ENCODE measurements at places on chromosomes 5 and 9.
A peak's percentile ranks its signal among the peaks of the same experiment; 100 is the strongest.

DNA sequence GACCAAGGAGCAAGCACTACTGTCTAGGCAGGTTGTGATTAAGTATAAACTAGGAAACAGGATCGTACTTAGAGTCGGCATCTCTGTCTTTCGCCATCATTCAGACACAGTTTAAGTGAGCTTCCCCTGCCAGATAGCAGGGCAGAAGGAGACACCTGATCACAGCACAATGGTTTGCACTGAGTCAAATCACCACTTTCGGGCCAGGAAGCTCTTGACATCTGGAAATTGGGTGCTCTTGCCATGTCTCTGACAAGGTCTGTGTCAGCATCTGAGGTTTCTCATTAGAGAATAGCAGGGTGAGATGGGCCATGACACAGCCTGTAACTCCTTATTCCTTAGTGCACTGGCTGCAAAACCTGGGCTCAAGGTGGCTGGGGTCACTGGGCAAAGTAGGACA, 8.3 kb downstream of the ADRB2 start:
- no peak for DNase-seq

DNA sequence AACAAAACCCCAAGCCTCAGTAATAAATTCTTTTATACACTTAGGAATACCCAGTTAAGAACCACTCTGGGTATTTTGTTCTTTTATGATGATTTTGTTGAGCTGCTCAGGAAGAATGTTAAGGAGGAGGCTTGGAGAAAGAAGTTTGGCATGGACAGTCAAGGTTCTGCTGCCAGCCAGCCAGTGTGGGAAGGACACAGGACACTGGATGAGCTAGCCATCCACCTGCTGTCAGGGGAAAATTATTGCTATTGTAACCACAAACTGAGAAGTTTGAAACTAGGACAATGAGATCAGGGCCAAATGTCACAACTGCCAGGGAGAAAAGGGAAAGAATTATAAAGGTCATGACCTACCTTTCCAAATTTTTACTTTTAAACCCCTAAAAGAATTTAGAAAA, 25.9 kb upstream of the ADAMTSL1 start:
- DNase-seq = no peak

DNA sequence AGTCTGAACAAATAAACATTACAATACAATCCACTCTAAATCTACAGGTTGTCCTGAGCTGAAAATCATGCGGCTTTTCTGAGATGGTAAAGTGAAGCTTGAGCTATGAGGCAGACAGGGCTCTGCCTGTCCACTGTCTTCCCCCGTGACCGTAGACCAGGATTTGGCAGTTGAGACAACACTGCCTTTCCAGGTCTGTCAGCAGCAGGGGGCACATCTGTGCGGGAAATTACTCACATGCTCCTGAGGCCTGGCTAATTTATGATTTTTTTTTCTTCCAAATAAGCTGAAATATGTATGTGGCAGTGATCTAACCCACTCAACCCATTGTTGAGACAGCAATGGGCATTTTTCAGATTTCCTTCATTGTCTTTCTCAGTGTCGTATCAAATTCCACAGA, 307.9 kb downstream of the FBXL7 start:
- no peak for DNase-seq

DNA sequence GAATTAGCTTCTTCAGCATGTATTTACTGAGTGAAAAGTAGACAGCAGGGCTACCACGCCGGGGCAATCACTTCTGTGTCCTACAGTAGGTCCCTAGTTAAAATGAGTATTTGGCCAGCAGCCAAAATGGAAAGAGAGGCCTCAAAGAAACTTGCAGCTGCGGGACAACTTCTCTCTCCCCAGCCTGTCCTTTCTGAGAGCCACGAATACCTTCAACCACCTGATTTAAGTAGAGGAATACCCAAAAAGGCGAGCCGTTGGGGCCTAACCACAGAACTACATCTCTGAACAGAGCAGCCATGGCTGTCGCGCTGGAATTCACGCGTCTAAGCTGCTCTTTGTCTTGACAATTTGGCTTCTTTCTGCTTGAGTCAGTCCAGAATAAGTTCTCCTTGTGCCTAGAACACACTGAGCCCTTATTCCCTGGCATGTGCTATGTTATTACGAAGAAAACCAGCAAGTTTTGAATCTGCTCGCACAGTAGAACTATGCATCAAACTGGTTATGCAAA, 43.8 kb upstream of the GOLPH3 start:
- DNase-seq = no peak

DNA sequence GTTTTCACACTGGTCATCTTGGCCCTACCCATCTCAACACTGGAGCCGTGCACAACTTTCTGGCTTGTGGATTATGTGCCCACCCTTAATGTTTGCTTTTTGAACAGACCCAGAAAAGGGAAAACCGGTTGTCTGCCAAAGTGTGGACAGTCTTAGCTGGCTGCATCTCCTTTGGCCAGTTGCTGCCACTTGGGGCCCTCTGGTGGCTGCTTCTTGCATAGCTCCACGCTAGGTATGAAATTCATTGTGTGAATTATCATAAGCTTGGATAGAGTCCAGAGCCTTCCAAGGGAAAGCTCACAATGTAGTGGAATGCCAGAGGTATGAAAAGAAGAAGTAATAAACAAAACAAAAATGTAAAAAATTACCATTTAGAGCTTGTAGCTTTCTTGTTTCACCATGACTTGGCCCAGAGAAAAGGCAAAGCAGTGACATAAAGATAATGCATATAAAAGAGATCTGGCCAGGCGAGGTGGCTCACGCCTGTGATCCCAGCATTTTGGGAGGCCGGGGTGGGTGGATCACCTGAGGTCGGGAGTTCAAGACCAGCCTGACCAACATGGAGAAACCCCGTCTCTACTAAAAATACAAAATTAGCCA, 12.5 kb upstream of the SLC36A3 start:
- peak; percentile 56 for DNase-seq

DNA sequence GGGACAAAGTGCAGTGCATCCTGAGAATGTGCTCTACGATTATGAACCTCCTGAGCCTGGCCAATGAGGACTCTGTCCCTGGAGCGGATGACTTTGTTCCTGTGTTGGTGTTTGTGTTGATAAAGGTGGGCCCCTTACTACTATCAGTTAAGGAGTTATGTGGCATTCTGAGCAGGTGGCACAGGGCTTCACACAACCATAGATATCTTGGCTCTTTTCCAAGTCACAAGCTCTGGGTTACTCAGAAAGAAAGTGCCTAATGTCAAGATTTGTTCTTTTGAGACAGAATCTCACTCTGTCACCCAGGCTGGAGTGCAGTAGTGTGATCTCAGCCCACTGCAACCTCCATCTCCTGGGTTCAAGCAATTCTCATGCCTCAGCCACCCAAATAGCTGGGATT, 99.0 kb downstream of the GAPVD1 start:
- no peak for DNase-seq

DNA sequence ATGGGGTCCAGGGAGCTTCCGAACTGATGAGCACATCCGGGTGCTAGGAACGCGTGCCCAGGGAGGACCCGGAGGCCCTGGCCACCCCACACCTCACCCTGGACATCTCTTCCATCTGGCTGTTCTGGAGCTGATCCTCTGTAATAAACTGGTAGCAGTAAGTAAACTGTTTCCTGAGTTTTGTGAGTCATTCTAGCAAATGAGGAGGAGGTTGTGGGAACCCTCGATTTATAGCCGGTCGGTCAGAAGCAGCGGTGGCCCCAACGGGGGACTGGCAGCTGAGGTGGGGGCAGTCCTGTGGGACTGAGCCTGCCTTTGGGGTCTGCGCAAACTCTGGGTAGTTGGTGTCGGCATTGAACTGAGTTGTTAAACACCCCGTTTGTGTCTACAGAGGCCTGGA, 15.4 kb upstream of the UBAC1 start:
- DNase-seq = no peak

- DNase-seq = no peak
Observed at GRCh38 chr5:961002-961710, 47.4 kb upstream of the NKD2 start.

- DNase-seq = no peak
Observed at GRCh38 chr5:20347334-20347733, 359.3 kb upstream of the CDH18 start.

DNA sequence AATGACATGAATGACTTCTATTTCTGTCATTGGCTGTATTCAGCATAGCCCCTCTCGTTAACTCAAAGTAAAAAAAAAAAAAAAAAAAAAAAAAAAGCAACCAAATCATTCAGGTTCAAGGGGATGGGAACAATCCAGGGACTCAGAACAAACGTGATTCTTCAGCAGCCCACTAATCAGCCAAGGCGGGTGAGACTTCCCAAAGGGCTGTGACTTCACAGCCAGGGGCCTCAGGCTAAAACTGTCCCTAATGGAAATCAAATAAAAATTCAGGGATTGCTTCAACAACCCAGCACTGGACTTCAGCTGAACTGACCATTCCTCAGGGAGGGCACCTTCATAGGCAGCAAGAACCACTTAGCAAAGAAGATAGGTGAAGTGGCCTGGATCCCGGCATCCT, 86.2 kb upstream of the FAM169A start:
- no peak for DNase-seq

DNA sequence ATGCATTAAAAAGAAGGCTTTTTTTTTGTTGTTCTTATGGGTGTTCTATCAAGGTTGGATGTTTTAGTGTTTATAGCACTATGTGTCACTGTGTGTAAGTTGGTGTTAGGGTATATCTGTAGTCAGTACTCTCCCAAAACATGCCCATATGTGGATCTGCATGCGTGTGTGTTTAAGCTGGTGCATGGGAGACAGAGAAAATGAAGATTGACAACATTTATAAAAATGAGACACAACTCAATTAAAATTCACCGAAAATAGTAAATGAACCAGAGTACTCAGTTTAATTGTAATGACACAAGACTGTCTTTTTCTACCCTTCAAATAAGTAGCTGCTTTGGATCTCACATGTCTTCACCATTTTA, 323.4 kb downstream of the TMEM161B start:
- no peak for DNase-seq

DNA sequence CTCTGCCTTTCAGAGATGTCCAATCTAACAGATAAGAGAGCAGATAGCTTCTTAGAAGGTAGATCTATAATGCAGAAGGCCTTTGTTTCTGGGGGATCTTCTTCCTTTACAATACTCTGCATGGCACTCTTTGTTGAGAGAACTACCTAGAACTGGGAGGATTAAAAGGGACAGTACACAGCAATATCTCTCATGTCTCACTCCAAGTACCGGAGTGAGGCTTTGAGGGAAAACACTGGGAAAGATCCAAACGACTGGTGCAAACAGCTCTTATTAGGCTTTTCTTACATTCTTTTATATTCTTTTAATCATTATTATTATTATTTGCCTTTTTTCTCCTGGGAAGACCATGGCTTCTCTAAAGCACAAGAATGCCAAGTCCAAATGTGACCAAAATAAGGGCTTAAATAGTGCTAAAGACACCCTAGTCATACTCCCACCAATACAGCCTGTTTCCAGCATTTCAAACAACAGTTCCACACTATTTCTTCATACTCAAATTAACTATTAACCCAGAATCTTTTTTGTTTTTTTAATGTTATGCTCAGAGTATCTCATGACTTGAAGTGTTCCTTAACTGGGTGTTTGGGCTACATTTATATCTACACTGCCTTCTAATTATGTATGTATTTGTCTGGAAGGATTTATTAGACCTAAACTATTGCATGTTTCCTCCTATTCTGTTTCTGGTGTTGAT, 52.7 kb downstream of the ABHD17B start:
- no peak for DNase-seq

- DNase-seq = no peak
Observed at GRCh38 chr5:71533142-71533541, 54.0 kb upstream of the MCCC2 start.

GRCh38 chr9:38371495-38371894, 21.0 kb upstream of the ALDH1B1 start:
- no peak for DNase-seq

GRCh38 chr5:164302533-164303235, 797.3 kb downstream of the MAT2B start:
- DNase-seq = no peak

DNA sequence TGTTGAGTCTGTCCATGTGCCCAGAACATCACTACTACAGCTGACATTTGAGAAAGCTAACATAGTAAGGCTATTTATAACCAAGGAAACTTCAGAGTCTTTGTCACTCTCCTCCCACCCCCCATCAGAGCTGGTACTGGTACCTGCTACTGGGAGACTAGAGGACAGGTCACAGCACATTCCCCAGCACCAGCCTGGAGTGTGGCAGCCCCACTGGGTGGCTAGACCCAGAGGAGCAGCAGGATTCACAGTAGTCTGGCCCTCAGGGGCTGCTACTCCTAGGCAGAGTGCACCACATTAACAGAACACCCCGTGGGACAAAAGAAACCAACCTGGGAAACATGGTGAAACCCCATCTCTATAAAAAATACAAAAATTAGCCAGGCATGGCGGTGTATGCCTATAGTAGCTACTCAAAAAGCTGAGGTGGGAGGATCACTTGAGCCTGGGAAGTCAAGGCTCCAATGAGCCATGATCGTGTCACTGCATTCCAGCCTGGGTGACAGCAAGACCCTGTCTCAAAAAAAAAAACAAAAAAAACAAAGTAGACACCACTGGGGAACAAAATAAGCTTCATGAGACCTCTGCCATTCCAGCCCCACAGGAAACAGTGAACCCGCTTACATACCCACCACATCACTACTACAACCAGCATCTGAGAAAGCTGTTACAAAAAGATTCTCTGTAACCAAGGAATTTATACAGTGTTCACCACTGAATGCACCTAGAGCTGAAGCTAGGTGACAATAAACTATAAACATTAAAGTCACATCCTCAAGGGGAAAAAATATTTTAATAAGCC, 26.3 kb upstream of the PTGER4 start:
- DNase-seq = no peak

- DNase-seq = no peak
Observed at GRCh38 chr9:28127101-28127500, 553.8 kb upstream of the C9orf72 start.

- DNase-seq = no peak
Observed at GRCh38 chr9:135522931-135523330, 1.7 kb downstream of the LCN1 start.

- DNase-seq = no peak
Observed at GRCh38 chr5:68839019-68839552, 254.7 kb upstream of the SLC30A5 start.

GRCh38 chr5:21774801-21775200, 1078.3 kb downstream of the CDH12 start:
- no peak for DNase-seq

DNA sequence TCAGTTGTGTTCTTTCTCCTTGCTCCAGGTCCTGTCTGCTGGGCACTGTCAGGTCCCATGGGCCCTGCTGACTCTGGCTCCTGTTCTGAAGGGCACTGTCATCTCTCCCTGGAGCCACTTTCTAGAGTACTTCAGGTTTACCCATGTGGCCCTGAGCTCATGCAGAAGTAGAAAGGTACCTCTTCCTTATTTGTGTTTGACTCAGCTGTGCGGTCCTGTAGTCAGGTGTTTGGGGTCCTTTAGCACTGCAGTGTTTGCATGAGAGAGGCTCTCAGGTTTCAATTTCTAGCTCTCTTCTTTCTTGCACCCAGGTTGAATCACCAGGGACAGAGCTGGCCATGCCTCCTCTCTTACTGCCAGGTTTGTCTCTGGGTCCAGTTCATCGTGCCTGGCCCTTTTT, 71.5 kb downstream of the HSPA4 start:
- no peak for DNase-seq

GRCh38 chr5:18220631-18221030, 586.4 kb downstream of the TAF11L14 start:
- no peak for DNase-seq

GRCh38 chr9:97966493-97966892, 16.6 kb upstream of the ANP32B start:
- no peak for DNase-seq
